ENCODE measurements at places on chromosomes 11 and 22.

- DNase-seq: peak; percentile 35
Measured at GRCh38 chr22:44463151-44463550, 34.9 kb downstream of the RTL6 start.

DNA sequence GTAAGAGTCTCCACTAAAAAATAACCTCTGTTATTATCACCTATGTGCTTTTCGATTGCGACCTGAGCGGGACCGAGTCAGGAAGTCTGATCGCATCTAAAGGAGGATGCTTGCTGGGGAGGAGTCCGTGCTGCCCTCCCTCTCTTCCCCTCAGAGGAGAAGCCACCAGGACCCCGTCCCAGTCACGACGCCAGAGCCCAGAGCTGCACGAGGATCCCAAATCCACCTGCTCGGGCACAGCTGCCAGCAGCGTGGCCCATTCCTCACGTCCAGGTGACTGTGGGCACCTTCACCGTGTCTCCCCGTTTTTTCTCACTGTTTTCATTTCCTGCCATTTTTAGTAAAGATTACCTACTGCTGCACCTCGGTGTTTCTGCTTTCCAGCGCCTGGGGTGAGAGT, 390.3 kb downstream of the BRD1 start:
- DNase-seq: no peak

DNA sequence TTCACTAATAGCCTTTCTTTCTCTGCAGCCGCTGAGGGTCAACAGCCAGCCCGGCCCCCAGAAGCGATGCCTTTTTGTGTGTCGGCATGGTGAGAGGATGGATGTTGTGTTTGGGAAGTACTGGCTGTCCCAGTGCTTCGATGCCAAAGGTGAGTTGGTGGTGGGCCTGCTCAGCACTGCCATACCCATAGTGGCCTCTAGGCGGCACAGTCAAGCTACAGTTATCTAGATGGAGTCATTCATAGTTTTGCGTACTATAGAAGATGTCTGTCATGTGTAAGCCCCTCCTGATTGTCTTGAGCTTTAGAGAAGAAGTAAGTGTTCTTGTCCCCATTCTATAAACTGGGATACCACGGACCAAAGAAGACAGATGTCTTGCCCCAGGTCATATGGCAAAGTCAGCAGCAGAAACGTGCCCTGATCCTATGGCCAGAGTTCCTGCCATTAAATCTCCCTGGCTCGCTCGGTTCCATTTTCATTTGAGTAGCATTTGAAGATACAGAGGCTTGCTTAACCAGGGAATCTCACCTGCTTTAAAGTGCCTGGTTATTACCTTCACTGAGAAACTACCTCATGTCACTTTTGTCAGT, 42.1 kb upstream of the CRTAM start:
- DNase-seq: peak; percentile 77

DNA sequence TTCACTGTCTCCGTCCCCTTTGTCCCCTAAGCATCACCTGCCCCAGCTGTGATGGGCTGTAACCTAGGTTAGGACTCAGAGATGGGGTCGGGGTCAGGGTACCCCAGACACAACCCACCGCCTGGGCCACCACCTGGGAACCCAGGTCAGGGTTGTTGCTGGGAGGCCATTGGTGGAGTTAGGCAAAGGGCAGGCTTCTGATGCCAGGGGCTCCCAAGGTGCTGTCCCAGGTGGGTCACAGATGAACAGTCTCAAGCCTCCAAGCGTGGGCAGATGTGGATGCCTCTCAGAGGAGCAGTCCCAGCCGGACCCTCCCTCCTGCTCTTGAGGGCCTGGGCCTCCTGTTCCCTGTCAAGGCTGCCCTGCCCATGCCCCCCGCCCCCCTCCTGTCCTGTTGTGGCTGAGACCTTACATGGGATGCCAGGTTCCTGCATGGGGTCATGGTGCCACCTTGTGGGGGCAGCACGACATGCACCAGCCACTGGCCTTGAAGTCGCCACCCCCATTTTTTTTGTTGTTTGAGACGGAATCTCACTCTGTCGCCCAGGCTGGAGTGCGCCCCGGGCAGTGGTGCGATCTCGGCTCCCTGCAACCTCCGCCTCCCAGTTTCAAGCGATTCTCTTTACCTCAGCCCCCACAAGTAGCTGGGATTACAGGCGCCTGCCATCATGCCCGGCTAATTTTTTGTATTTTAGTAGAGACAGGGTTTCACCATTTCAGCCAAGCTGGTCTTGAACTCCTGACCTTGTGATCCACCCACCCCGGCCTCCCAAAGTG, 12.1 kb downstream of the GATD1 start:
- DNase-seq: peak; percentile 78

- no peak for DNase-seq
Measured at GRCh38 chr22:46373159-46373558, 37.6 kb downstream of the TRMU start.

DNA sequence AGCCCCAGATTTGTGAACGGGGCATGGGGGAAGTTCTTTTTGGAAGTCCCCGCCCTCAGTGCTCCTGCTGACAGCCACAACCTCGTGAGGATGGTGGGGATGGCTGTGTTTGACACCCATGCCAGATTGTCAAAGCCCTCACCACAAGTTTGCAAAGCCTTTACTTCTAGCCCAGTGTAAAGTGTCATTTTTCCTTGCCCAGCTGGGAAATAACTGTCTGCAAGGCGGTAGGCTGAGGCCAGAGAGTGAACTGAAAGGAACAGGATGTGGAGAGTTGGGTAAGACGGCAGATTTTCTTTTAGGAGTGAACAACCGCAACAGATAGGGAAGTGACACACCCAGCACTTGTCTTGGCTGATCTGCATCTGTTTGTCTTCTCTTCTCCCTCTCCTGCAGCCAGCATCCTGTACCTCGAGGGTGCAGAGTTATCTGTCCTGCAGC, 13.6 kb downstream of the IL17RA start:
- DNase-seq: peak; percentile 72

- DNase-seq: no peak
Measured at GRCh38 chr11:64776875-64777274, 1.5 kb downstream of the SF1 start.

- peak; percentile 81 for DNase-seq
Measured at GRCh38 chr11:35040221-35040942, 98.6 kb upstream of the CD44 start.

GRCh38 chr11:8767466-8768142, 85.0 kb downstream of the RPL27A start:
- DNase-seq: no peak

DNA sequence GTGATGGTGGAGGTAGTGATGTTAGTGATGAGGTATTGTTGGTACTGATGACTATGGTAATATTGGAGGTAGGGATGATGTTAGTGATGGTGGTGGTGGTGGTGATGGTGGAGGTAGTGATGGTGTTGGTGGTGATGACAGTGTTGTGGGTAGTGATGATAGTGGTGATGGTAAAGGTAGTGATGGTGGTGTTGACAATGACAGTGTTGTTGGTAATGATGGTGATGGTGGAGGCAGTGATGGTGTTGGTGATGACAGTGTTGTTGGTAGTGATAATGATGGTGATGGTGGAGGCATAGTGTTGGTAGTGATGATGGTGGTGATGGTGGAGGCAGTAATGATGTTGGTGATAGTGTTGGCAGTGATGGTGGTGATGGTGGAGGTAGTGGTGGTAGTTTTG, 65.1 kb downstream of the MYO7A start:
- no peak for DNase-seq

GRCh38 chr11:70145071-70145470, 58.0 kb upstream of the FADD start:
- DNase-seq: no peak

GRCh38 chr11:111911563-111912401, at the start of gene CRYAB:
CRYAB (minus strand) TSS chr11:111911770; CDS start chr11:111911724, 46 bp downstream.
- DNase-seq: no peak

- no peak for DNase-seq
Measured at GRCh38 chr11:131666006-131666405, 295.6 kb downstream of the NTM start.

GRCh38 chr22:22940961-22941605, 53.5 kb downstream of the IGLL5 start:
- DNase-seq: no peak

DNA sequence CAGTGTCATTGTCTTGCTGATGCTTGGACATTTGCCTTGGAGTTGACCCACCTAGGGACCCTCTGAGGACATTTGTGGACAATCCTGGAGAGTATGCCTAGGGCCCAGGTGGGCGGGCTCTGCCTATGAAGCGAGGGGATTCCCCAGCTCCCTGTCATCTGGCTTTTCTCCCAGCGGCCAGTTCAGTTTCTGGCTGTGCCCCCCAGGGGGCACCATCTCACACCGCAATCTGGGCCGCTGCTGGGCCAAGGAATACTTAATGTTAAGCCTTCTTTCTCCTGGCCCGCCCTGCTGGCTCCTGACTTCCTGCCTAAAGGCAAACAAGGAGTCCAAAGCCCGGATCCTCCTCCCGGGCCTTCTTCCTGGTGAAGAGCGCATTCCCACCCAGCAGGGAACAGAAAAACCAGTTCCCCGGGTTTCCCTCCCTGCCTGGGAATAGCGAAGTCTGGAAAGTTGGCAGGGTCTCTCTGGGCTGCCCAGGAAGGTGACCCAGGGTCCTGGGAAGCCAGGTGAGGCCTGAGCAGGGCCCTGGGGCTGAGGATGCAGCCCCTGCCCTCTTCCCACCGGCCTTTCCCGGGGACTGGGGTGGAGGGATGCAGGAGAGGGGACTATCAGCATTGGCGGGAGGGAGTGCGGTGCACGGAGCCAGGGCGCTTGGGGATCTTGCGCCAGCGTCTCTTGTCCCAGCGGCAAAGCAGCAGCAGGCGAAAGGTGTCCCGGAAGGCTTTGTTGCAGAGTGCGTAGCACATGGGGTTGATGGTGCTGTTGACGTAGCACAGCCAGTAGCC, 11.9 kb downstream of the CHRM1 start:
- DNase-seq: no peak
